ENCODE measurements at places on chromosomes 7 and 10.

GRCh38 chr7:24939416-24939815 lies 40.6 kb downstream of the OSBPL3 start:
- DNase-seq, result no peak

DNA sequence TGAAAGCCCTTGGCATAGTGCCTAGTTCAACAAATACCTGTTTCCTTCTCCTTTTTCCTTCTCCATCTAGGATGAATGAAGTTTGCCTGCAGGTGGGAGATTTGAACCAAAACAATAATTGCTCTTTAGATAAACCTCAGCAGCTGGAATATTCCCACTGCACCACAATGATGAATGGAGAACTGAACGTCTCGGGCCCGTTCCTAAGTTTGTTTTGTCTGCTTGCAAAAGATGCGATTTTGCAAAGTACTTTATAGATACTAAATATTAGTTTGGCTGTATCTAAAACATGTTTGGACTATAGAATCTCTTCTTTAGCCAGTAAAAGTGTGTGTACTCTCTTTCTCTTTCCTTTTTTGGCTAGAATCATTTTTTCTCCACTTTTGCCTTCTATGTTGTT lies 75.8 kb upstream of the BMPER start:
- DNase-seq, result no peak

DNA sequence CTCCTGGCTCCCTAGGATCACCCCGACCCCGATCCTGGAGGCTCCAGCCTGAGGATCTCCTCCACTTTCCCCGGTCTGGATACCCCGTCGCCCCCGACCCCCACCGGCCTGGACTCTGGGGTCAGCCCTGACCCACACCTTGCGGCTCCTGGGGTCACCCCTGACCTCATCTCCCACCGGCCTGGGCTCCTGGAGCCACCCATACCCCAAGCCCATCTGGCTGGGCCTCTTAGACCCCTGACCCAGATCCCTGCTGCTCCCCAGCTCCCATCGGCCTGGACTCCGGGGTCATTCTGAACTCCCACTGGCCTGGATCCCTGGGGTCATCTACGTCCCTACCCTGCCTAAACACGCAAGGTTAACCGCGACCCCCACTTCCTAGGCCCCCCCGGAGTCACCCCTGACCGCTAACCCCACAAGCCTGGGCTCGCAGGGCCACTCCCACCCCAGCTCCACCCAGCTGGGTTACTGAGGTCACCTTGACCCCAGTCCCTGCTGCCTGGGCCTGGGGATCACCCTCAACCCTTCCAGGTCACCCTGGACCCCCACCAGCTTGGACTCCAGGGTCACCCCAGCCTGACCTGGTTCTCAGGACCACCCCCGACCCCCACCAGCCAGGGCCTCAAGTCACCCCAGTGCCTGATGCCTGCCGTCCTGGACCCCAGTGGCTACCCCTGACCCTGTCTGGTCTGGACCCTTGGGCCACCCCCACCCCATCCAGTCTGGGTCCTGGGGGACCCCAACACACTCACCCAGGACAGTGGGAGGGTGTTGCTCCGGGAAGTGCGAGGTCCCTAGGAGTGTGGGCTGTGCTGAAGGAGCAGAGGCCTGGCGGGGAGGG lies 1.2 kb downstream of the FOXK1 start:
- no peak for DNase-seq

DNA sequence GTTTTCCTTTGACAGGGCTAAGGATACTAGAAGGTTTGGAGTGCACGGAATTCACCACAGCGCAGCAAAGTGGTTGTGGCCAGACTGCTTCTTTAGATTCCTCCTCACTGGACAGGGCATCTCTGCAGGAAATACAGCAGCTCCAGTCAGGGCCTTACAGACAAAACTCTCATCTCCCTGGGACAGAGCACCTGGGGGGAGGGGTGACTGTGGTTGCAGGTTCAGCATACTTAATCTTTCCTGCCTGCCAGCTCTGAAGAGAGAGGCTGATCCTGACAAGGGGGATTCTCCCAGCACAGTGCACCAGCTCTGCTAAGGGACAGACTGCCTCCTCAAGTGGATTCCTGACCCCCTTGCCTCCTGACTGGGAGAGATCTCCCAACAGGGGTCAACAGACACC lies 1257.9 kb downstream of the NXPH1 start:
- DNase-seq, result peak; percentile 85

GRCh38 chr10:22427890-22428571 lies 82.7 kb downstream of the SPAG6 start:
- DNase-seq, result peak; percentile 33

GRCh38 chr7:51899611-51900010 lies 583.0 kb upstream of the COBL start:
- DNase-seq, result no peak

- DNase-seq, result peak; percentile 27
Observed at GRCh38 chr7:128174386-128174785, 66.7 kb upstream of the LEP start.

- no peak for DNase-seq
Observed at GRCh38 chr10:5915451-5915850, 25.4 kb downstream of the FBH1 start.

DNA sequence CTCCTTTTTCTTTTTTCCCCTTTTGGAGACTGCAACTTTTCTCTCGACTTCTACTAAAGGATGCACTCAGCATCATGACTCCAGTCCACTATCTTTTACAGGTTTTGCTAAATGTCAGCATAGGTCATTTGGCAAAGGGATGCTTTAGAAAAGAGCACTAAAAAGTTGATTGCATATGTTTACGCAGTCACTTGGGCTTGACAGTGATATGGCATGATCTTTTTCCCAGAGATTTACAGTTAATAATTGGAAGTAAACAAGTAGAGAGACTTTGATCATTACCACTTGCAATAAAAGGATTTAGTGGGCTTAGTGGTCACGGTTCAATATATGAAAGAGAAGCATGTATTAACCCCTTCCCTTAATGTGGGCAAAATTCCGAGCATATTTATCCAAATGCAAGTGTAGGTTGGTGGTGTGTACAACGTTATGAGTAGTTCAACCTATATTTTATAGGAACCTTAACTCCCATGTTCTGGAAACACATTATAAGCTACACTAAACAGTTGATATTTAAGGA lies 1.8 kb downstream of the BMI1 start:
- no peak for DNase-seq

GRCh38 chr10:88196291-88196690 lies 332.9 kb downstream of the PTEN start:
- no peak for DNase-seq

DNA sequence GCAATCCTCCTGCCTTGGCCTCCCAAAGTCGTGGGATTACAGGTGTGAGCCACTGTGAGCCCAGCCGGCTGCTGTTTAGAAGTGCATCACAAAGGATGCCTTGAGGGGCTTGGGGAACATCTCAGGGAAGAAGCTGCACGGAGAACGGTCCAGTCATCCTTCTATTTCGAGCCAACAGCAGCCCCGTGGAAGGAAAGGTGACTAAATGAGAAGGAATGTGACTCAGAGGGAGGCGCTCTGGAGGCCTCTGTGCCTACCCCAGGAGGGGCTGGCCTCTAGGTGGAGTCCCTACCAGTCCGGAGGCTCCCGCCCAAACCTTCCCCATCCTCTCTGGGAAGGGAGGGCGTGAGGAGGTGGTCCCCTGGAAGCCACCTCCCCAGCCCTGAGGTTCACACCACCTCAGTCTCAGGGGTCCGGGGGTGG lies 76.2 kb downstream of the CTBP2 start:
- no peak for DNase-seq

DNA sequence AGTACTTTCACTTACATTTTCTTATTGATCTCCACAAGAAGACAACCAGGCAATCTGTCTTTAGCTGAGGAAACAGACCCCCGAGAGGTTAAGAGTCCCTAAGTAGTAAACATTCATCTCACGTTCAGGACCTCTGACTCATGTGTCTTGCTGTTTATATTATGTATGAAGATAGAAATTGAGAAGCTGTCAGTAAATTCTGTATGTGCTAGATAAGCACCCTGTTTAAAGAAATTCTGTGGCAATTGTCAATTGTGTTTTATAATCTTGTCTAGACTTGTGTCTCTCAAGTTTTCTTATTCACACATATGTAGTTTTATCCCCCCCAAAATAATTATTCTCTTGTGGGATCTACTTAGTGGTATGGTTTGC lies 14.5 kb downstream of the ADK start:
- DNase-seq, result no peak

- DNase-seq, result no peak
Observed at GRCh38 chr10:101848894-101849351, 5.3 kb upstream of the KCNIP2 start.

GRCh38 chr10:25701652-25702051 lies 232.4 kb upstream of the MYO3A start:
- no peak for DNase-seq

- no peak for DNase-seq
Observed at GRCh38 chr7:47601119-47601880, 19.4 kb upstream of the TNS3 start.

GRCh38 chr7:44094883-44095592 lies 9.1 kb upstream of the AEBP1 start:
- DNase-seq, result no peak

DNA sequence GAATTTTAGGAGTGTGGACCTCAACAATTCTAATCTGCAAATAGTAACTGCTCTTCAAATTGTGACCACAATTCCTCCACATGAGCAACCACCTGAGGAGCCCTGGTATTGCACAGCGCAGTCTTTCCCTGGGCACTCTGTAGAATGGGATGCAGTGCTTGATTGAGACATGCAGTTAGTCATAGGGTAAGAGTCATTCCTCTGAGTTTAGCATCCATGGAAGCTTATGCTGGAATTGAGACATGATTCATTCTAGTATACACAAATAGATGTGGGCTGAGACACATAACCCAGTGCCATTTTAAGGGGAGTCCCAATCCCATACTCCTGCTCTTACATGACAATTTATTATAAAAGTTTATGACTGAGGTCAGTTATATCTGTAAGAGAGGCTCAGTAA lies 582.3 kb upstream of the CNTNAP2 start:
- DNase-seq, result no peak

DNA sequence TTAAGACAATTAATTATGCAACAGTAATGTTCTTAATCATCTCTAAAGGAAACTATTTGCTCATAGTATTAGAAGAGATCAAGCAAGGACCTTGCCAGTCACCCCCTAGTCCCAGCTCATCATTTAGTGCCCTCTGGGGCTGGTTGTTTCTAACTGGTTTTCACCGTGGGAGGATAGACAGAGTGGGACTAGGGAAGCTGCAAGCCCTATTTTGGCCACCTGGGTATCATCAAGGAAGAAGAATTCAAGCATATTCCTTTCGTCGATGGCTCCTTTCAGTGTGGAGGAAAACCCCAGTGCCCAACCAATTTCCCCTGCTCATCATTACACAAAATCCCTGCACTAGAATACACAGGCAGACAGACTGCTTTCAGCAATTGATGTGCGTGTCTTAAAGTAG lies 30.6 kb upstream of the FGFR2 start:
- no peak for DNase-seq

DNA sequence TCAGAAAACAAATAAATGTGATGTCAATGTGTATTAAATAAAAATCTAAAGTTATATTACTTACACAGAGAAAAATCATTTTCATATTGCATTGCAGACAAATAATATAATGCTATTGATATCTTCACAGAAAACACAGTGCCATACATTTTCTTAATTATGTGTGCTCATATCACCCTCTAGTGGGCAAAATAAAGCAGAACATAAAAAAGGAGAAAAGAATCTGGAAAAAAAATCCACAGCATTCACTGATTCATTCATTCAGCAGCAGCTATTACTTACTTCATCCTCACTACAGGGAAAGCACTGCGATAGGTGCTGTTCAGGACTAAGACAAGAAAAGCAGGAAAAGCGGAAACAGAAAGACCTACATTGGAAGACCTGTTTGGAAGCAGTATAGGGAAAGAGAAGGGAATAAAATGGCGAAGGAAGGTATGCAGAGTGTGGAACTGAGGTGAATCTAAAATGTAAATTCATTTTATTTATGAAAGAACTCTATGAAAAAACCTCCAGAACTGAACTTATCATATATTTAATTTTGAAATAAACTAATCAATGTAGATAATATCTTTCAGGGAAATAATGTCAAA lies 73.2 kb downstream of the POT1 start:
- no peak for DNase-seq

- no peak for DNase-seq
Observed at GRCh38 chr10:118626953-118627352, 31.5 kb upstream of the PRLHR start.

DNA sequence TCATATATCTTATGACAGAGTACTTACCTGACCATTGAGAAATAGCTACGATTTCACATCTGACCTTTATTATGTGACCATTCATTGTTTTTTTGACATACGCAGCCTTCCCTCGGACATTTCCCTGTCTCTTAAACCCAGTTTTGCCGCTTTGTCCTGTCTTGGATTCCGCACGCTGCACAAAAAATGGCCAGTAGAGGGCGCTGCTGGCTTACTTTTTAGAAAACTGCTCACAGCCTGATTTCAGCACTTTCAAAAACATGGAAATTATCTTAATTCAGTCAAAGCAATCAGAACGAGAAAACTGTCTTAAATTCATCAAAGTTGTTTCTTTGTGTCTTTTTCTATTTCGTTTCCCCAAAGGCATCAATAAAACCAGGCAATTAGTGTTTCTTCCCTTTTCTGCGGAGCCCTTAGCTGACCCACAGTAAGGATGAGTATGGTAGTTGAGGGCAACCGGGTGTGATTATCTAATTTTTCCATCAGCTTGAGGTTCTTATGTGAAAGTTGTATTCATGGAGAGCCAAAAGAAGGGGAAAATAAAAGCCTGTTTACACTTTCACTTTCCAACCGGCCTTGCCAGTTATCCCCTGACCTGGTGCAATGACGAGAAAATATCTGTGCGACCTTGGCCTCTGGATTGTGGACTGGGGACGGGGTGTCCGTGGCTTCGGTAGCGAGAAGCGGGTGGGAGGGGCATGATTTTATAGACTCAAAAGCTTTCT lies 144.4 kb downstream of the DYNC1I1 start:
- DNase-seq, result peak; percentile 73

DNA sequence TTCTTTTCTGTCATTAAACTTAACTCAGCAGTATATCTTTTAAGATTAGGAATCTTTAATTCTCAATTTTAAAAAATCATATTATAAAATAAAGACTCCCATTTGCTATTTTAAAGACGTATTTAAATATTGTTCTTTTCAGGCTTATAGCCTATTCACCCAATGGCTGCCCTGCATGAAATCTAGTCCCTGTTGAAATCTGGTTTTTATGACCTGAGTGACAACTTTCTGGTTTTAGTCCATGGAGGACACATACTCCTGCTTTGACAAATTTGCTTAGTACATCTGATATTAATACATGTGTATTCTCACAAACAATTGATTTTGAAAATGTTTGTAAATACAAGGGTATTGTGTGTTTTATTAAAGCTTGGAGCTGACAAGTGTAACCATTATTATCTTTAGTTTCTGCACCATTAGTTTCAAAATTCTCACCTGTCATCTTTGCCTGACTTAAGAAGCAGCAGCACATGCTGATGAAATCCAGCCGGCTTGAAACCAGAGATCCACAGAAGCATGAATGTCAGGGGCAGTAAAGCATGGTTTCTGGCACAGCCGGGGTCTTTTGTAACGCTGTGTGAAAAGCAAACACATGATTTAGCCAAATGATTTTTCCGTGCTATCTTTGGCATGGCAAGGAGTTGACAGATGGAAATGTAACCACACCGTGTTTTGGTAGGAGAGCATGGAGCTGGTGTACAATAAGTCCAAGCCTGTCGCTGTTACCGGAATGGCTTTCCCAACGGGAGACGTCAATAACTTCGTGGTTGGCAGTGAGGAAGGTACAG lies 262.8 kb downstream of the DYNC1I1 start:
- DNase-seq, result no peak

All from WERI-Rb-1 (cell line).